Heart left ventricle (tissue), 16 donors: ENCODE measurements at places on chromosomes 6 and 20. TPM values are rescaled to one million over a fixed set of nuclear protein-coding genes. Genes with fewer than 3 reads are reported as not detected.
A peak's percentile ranks its signal among the peaks of the same experiment; 100 is the strongest.

Gene PSMB9
- polyA plus RNA-seq: 15.7 TPM

- H3K27ac ChIP-seq: no peak overlapping the region
- no peak for DNase-seq
- H3K4me1 ChIP-seq: no peaks in the 10 kb centered on the region
- no peaks in the 10 kb centered on the region for H3K27me3 ChIP-seq
- H3K36me3 ChIP-seq: no peaks in the 10 kb centered on the region
- no peak overlapping the region for H3K4me3 ChIP-seq
Observed at GRCh38 chr6:84796343-84796742, 31.9 kb upstream of the TBX18 start.

- no peak for DNase-seq
- H3K27ac ChIP-seq: no peak overlapping the region
- peaks cover 6% of the 10 kb centered on the region for H3K27me3 ChIP-seq
- peaks cover 4% of the 10 kb centered on the region for H3K4me1 ChIP-seq
- H3K4me3 ChIP-seq: no peak overlapping the region
- H3K36me3 ChIP-seq: no peaks in the 10 kb centered on the region
Observed at GRCh38 chr20:63226042-63226943, 9.4 kb upstream of the BIRC7 start.

DNA sequence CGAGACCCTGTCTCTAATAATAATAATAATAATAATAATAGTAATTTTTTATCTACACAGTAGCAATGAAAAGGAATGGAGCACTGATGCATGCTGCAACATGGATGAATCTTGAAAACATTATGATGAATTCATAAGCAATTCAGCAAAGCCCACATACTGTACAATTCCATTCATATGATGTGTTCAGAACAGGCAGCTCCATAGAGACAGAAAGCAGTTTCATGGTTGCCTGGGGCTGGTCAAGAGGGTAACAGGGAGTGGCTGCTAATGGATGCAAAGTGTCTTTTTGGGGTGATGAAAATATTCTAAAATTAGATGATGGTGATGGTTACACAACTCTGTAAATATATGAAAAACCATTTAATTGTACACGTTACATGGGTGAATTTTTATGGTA, 43.6 kb downstream of the SLC24A3 start:
- H3K27ac ChIP-seq: no peak overlapping the region
- H3K4me3 ChIP-seq: no peak overlapping the region
- no peaks in the 10 kb centered on the region for H3K36me3 ChIP-seq
- no peak for DNase-seq

DNA sequence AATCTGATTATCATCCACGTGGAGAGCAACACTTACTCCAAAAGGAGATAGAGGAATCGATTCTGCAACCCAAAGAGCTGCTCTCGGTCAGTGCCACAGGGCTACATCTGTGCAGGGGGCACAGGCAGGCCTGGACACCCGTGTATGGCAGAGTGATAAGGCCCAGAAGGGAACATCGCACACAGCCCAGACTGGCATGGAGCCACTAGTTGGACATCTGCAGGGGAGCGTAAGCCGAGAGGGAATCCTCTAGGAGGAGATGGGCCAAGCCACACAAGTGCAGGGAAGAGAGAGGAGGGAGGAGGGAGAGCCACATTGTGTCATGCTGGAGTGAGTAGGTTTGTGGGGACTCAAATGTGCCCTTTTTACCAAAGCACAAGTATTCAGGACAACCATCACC, 50.4 kb upstream of the ENTPD6 start:
- H3K4me1 ChIP-seq: peaks cover 10% of the 10 kb centered on the region
- peaks cover 14% of the 10 kb centered on the region for H3K27me3 ChIP-seq
- no peak overlapping the region for H3K4me3 ChIP-seq
- H3K27ac ChIP-seq: no peak overlapping the region
- H3K36me3 ChIP-seq: no peaks in the 10 kb centered on the region
- no peak for DNase-seq

GRCh38 chr6:139981768-139982181, 607.3 kb upstream of the CITED2 start:
- no peaks in the 10 kb centered on the region for H3K36me3 ChIP-seq
- peak; percentile 26 for DNase-seq
- no peaks in the 10 kb centered on the region for H3K27me3 ChIP-seq

DNA sequence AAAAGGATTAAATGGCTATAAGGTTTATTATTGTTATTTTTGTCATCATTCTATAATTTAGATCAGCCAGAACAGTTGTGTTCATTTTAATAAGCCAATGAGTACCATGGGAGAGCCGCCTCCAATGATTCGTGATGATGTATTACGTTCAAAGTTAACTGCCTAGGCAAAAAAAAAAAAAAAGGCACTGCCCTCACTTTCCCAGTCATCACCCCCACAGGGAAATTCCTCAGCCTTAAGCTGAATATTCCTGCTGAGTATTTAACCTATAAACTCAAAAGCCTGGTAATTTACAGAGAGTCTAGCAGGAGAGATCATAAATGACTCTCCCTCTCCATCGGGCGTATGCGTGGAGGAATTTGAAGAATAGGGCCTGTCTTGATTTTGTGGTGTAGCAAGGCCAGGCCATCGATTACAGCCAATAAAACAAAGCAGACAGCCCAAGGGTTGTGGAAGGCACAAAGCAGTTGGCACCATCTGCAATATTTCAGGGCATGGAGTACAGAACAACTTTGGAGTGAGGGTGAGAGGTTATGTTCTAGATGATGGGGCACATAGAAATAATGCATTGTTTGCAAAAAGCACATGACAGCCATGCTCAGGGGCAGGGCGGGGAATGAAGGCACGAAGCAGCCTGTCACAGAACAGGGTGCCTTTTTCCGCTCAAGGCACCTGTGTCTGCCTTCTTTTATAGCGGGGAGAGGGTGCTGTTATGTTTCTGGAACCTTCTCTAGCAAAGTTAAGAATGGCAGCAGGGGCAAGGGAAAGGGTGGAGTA, 138.2 kb upstream of the DTNBP1 start:
- H3K4me3 ChIP-seq: no peak overlapping the region
- H3K36me3 ChIP-seq: no peaks in the 10 kb centered on the region
- H3K27ac ChIP-seq: no peak overlapping the region
- no peak for DNase-seq

Gene WFDC2
- not detected for polyA plus RNA-seq

Gene CYP39A1
- polyA plus RNA-seq: 4.0 TPM

Gene TRIM15
- polyA plus RNA-seq: not detected

DNA sequence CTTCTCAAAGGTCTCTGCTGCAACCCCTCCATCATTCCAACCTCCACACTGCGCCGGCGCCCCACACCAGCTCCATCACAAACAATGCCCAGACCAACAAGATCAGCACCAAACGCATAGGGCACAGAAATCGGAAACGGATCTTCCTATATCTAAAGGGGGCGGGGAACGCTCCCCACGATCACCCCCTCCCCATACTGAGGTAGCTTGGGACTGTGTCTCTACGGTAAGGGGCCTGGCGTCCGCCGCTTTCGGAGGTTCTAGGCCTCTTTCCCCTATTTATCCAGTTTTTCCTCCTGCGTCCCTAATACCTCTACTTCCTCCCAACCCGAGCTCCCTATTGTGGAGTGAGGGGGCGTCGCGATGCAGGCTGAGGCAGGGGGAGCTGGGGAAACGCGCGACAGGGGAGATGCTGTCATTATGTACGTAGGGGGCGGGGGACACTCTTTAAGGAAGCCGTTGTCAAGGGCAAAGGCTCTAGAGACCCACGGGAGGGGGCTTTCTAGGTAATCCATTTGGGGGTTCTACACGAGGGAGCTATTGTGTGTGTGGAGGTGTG, 909 bp downstream of the DNAAF9 start:
- H3K36me3 ChIP-seq: no peaks in the 10 kb centered on the region
- H3K27ac ChIP-seq: peak overlapping the region; percentile 93

DNA sequence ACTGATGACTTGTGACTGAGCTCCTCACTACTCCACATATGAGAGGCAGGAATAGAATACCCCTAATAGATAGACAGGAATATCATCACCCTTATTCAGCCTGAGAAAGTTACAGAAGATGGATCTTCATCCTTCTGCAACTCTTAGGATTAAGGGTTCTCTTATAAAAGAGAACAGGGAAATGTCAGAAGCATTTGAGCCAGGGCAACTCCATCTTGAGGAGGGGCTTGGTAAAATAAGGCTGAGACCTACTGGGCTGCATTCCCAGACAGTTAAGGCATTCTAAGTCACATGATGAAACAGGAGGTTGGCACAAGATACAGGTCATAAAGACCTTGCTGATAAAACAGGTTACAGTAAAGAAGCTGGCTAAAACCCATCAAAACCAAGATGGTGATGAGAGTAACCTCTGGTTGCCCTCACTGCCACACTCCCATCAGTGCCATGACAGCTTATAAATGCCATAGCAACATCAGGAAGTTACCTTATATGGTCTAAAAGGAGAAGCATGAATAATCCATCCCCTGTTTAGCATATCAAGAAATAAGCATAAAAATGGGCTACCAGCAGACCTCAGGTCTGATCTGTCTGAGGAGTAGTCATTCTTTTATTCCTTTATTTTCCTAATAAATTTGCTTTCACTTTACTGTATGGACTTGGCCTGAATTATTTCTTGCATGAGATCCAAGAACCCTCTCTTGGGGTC, 97.9 kb downstream of the PLG start:
- H3K4me1 ChIP-seq: no peaks in the 10 kb centered on the region
- DNase-seq: no peak
- no peak overlapping the region for H3K27ac ChIP-seq
- H3K27me3 ChIP-seq: no peaks in the 10 kb centered on the region
- no peaks in the 10 kb centered on the region for H3K36me3 ChIP-seq

DNA sequence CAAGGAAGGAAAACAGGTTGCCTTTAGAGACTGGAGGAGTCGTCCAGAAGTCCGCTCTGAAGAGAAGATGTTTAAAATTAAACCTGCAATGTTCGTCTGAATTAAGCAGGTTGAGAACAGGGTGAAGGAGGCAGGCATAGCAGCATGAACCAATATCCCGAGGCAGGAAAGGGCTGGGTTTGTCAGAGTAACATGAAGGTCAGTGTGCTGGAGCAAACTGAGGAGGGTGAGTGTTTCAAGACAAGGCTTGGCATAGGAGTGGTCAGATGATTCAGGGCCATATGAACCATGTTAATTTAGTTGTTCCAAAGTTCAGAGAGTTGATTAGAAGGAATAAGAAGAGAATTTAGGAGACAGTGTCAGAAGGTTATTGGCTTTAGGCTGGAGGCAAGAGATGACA, 93.3 kb downstream of the UTRN start:
- H3K4me1 ChIP-seq: peaks cover 40% of the 10 kb centered on the region
- H3K4me3 ChIP-seq: no peak overlapping the region
- no peaks in the 10 kb centered on the region for H3K27me3 ChIP-seq
- no peak for DNase-seq
- no peaks in the 10 kb centered on the region for H3K36me3 ChIP-seq
- H3K27ac ChIP-seq: no peak overlapping the region

Gene HTR1B
- 0.03 TPM for polyA plus RNA-seq

DNA sequence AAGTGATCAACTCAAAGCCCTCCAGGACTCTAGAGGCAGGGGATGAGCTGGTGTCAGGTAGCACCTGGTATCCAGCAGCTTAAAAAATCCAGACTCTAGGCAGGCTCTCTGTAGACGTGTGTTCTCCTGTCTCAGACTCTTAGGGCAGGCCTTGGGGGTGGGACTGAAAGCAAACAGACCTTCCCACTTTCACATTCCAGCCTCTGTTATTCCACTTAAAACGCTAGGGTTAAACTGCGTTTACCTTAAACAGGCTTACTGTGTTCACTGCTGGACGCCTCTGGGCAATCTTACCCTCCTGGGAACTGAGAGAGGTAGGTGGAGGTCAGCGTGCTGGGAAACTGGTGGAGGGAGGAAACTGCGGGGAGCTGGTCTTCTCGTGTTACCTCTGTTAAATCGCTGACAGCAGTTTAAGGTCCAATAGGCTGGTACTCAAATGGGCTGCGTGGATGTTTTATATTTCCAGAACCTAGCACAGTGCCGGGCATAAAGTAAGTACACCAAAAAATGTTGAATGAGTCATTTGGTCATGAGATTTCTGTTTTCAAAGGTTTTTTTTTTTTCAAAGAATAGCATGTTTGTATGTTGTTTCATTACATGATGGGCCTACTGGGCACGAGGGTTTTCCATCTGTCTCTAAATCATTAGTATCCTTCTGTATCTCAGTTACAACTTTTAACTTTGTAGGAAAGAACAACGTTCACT, at the start of gene GCNT2:
GCNT2 (plus strand) TSS at position 248 of the 705 bp plus-strand sequence. CDS start 7,561 bp downstream, outside the sequence.
- no peaks in the 10 kb centered on the region for H3K36me3 ChIP-seq
- no peaks in the 10 kb centered on the region for H3K27me3 ChIP-seq
- H3K27ac ChIP-seq: peak within 1 kb of the TSS; percentile 68
- H3K4me3 ChIP-seq: peak within 1 kb of the TSS; percentile 2
- H3K4me1 ChIP-seq: peaks cover 17% of the 10 kb centered on the region

Gene RWDD1
- 124 TPM for polyA plus RNA-seq

DNA sequence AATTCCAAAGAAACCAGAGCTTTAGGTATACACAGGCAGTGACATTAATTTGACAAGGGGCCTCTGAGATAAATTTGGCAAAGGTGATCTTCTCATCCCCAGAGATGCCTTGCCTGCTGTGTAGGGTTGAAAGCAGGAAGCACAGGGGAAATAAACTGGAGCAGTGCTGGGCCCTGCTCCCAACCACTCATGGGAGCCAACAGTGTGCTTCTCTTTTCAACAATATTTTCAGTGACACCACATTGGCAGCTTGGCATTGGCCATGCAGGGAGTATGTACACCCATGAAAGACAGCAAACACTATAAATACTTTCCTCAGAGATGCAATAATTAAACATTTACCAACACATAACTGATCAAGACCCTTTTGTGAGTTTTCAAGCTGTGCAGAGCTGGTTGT, 90.7 kb upstream of the F13A1 start:
- no peak for DNase-seq
- no peaks in the 10 kb centered on the region for H3K36me3 ChIP-seq
- H3K27me3 ChIP-seq: no peaks in the 10 kb centered on the region

- no peak for DNase-seq
- H3K36me3 ChIP-seq: no peaks in the 10 kb centered on the region
- no peaks in the 10 kb centered on the region for H3K4me1 ChIP-seq
- H3K4me3 ChIP-seq: no peak overlapping the region
Observed at GRCh38 chr6:16939839-16940238, 162.0 kb upstream of the STMND1 start.

GRCh38 chr6:42341771-42342553, 109.8 kb downstream of the TRERF1 start:
- no peak overlapping the region for H3K27ac ChIP-seq
- no peak for DNase-seq
- H3K36me3 ChIP-seq: no peaks in the 10 kb centered on the region
- H3K4me1 ChIP-seq: no peaks in the 10 kb centered on the region

- no peak overlapping the region for H3K27ac ChIP-seq
- H3K36me3 ChIP-seq: no peaks in the 10 kb centered on the region
- H3K4me1 ChIP-seq: peaks cover 15% of the 10 kb centered on the region
- H3K4me3 ChIP-seq: no peak overlapping the region
- no peaks in the 10 kb centered on the region for H3K27me3 ChIP-seq
Observed at GRCh38 chr20:60078351-60079250, 120.4 kb downstream of the CDH26 start.

Gene TTLL9
- not detected for polyA plus RNA-seq

Gene GGT7
- polyA plus RNA-seq: 22.1 TPM
